ENCODE measurements at places on chromosomes 11 and 22.

GRCh38 chr11:19770277-19770676, 57.6 kb downstream of the NAV2 start:
- H3K27ac ChIP-seq: no peak overlapping the region
- H3K36me3 ChIP-seq: no peaks in the 10 kb centered on the region
- peaks cover 37% of the 10 kb centered on the region for H3K27me3 ChIP-seq
- DNase-seq: no peak

GRCh38 chr11:32162351-32162750, 71.5 kb downstream of the RCN1 start:
- H3K4me1 ChIP-seq: peaks cover 6% of the 10 kb centered on the region
- DNase-seq: no peak
- no peak overlapping the region for H3K27ac ChIP-seq
- no peak overlapping the region for H3K4me3 ChIP-seq
- peaks cover 22% of the 10 kb centered on the region for H3K27me3 ChIP-seq

- no peak overlapping the region for H3K27ac ChIP-seq
- peaks cover 15% of the 10 kb centered on the region for H3K27me3 ChIP-seq
- no peak for DNase-seq
- H3K4me1 ChIP-seq: peaks cover 15% of the 10 kb centered on the region
Measured at GRCh38 chr11:12602421-12602820, 71.8 kb upstream of the TEAD1 start.

DNA sequence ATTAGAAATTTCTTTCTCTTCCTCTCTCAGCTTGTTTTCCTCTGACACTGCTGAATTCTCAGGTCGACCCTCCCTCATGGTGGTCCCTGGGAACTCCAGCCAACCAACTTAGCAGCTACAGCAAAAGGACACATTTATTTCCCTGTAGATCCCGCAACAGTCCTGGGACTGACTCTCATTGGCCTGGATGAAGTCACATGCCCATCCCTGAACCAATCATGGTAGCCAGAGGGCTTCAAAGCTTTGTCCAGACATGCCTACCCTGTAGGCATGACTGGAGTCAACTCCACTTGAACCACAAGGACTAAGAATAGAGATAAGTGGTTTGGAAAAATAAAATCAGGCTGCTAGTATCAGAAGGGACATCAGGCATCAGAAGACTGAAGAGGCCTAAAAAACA, 84.6 kb upstream of the LRRC55 start:
- H3K27me3 ChIP-seq: peaks cover 3% of the 10 kb centered on the region
- H3K4me1 ChIP-seq: no peaks in the 10 kb centered on the region
- H3K4me3 ChIP-seq: no peak overlapping the region
- no peak for DNase-seq
- no peaks in the 10 kb centered on the region for H3K36me3 ChIP-seq

DNA sequence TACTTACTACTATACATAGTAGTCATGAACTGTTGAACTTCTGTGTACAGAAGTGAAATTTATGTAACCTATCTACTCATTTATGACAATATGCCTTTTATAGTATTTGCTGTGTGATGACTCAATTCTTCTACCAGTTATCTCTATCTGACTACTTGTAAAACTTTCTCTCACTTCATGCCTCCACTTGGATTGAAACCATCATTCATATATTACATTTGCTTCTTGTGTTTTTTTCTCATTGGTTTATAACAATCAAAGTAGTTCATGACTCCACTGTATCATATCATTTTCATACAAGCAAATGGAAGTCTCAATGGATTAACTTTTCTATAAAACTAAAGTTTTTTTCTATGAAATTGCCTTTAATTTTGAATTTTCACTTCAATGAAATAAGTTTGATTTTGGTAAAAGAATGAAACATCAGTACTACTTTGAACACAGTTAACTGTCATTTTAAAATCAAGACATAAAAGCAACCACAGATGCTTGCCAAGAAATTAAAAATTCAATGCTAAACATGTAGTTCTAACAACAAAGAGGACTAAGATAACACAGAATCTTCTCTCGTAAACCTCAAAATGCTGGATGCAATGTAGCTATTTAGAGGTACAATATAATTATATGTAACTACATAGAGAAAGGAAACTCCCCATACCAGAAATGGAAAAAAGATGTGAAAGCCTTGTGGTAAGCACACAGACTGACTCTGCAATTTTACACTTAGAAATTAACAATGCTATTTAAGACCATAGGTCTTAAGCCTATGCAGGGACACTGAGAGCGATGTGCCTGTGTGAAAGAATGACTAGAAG, 27.6 kb upstream of the EXPH5 start:
- DNase-seq: no peak
- H3K36me3 ChIP-seq: no peaks in the 10 kb centered on the region
- no peak overlapping the region for H3K27ac ChIP-seq
- H3K4me1 ChIP-seq: peaks cover 7% of the 10 kb centered on the region
- no peak overlapping the region for H3K4me3 ChIP-seq
- peaks cover 10% of the 10 kb centered on the region for H3K27me3 ChIP-seq

GRCh38 chr11:26348776-26349175, 16.8 kb downstream of the ANO3 start:
- no peaks in the 10 kb centered on the region for H3K27me3 ChIP-seq
- no peak overlapping the region for H3K4me3 ChIP-seq

GRCh38 chr11:11968511-11969280, 39.7 kb downstream of the DKK3 start:
- H3K4me3 ChIP-seq: no peak overlapping the region
- H3K27me3 ChIP-seq: peaks cover 54% of the 10 kb centered on the region
- no peaks in the 10 kb centered on the region for H3K4me1 ChIP-seq
- no peak for DNase-seq

All from activated naive CD4-positive, alpha-beta T cell treated with anti-CD3 and anti-CD28 coated beads, Interleukin-2, amount 10 ng/mL, durations not matched to agents 7 days and 5 days (primary cell).